ELF-1 (cell line): ENCODE measurements at places on chromosomes 6 and 20.

DNA sequence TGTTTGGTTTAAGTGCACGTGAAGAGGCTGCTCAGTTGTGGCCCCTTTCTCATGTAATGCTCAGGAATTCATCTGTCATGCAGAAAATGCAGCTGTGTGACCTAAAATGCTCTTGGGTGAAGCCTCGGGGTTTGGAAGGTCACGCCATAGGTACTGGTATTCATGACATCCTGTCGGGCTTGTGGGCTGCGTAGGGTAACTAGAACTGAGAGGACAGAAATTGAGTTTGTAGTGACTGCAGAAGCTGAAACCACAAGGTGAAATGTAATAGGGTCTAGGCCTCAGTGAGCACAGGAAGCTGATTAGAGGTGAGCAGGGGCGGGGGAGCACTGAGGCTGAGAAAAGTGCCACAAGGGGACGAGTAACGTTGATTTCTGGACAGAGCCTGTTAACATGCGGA is 128.8 kb downstream of the SOBP start:
- peak; percentile 43 for DNase-seq

- no peak for DNase-seq
Measured at GRCh38 chr6:147283460-147283859, 79.2 kb downstream of the STXBP5 start.

GRCh38 chr20:50100552-50100951 is 12.4 kb downstream of the UBE2V1 start:
- no peak for DNase-seq

GRCh38 chr6:127288705-127289104 is 22.0 kb downstream of the RNF146 start:
- no peak for DNase-seq

DNA sequence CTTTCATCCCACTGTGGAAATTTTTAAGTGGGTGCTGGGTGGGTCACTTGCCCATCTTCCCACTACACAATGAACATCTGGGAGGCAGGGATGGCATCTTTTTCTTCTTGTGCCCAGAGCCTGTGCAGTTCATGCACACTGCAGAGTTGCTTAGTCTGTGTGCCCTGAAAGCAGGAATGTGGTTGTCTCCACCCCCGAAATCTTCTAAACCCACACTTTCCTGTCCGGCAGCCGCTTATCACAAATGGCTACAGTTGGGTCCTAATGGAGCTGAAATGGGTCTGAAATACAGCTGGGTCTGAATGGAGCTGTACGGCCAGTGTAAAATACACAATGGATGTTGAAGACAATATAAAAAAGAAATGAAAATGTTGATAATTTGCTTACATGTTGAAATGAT is 112.1 kb upstream of the PMEPA1 start:
- no peak for DNase-seq

DNA sequence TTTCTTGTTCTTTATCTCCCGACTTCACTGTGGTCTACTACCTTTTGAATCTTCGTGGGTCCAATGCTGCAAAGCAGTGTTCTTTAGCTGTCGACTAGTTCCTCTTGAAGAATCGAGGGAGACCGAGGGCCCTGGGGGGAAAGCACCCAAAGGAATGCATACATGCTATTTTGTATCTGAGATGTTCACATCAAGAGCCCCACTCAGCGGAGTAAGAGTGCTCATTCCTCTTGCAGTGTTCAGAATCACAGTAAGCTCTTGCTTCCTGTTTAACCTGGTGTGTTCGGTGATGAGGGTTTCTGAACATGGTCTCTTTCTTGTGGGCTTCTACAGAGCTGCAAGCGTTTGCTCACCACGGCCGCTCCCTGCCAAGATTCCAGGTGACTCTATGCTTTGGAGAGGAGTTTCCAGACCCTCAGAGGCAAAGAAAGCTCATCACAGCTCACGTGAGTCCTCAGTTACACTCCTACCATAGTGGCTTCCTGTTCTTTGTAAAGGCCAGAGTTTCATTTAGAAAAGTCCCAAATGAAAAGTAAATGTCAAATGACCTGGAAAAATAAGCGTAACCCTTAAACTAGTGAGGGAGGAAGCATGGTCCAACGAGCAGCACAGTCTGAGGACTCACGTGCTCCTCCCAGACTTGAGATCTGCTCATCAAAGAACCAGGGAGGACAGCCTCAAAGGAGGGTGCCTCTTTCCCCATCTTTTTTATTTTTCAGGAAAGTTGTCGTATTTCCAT is 13.3 kb downstream of the IRF4 start:
- DNase-seq: no peak

DNA sequence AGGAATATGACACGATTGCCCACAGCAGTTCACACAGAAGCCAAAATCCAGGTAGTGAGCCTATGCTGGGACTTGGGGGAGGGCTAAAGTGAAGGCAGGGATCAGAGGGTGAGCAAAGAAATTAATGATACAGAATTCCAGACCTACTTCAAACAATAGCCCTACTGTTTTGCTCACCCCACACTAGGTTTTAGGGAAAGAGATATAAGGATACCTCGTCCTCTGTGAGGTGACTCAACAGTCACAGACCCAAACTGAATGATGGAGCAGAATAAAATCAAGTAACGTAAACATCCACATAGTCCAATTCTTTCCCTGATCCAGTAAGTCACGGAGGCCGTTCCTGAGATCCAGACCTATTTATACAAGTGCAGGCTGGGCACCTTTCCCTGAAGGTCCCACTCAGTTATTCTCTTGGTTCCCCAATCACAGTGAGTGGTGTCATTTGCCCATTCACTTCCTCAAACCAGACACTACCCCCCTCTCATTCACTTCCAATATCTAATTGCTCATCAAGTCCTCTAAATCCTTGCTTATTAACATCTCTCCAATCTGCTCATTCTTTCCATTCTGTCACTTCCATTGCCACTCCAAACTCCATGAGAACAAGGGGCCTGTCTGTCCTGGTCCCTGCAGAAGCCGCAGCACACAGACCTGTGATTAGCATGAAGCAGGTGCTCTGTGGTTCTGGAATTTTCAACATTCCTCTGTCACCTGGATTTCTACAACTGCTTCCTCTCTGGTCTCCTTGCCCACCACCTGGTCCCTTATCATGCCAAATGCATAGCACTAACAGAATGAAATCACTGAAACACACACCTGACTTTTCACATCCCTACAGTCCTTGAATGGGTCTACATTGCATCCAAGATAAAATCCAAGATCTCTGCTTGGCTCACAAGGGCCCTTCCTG is 55.9 kb downstream of the ATXN1 start:
- DNase-seq: no peak

- DNase-seq: no peak
Measured at GRCh38 chr6:686497-686896, 6.4 kb downstream of the EXOC2 start.

GRCh38 chr6:64301307-64302236 is 666.0 kb downstream of the PHF3 start:
- DNase-seq: no peak

DNA sequence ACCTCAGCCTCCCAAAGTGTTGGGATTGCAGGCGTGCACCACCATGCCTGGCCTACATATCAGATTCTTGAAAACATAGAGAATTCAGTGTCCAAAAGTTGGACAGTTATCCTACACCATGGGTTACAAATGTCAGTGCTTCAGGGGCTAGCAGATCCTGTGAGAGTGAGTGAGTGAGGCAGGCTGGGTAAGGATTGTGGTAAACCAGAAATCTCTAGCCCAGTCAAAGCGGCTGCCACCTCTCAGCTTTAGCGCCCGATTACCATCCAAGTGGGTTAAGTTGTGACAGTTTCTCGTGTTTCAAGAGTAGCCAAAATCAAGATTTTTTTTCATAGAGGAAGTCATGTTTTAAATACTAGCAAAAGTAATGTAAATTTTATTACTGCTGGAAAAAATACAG is 21.9 kb upstream of the CSE1L start:
- DNase-seq: no peak

DNA sequence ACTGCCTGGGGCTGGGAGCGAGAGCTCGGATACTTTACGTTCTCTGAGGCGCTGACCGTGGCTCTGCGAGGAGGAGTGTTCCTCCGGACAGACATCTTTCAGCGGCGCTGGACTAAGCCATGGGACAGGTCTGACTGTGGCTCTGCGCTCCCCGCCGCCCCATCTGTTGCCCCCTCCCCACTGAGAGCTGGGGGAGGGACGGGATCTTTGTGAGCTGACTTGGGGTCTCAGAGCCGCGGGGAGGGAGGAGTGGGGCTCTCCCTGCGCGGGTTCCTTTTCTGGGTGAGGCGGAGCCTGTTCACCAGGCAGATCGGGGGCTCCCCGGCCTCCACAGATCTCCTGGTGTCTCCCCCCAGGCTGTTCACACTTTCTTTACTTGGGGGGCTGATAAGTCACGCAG is 11.3 kb upstream of the GATA5 start:
- no peak for DNase-seq

DNA sequence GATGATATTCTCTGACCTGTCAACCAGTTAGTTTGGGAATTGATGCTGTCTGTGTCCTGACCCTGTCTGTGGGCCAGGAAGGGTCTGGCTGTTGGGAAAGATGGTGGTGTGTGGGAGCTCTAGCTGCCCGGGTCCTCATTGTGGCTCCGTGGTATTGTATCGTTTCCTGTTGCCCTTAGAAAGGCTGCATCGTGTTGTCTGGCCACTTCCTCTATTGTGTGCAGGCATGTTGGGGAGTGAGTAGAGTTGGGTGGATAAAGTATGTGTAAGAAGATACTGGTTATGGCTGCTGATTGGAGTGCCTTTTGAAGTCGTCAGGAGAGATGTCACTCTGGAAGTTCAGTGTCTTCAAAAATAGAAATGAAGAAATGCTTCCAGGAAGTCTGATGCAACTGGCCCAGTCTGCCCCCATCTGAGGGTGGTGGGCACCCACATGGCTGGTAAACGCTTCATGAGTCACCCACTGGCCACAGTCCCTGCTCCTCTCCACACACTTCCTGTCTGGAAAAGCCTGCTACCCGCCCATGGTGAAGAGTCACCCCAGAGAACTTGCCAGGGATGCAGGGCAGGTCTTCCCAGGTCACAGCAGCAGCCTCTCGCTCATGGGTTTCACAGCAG is 27.9 kb downstream of the PPARD start:
- no peak for DNase-seq

DNA sequence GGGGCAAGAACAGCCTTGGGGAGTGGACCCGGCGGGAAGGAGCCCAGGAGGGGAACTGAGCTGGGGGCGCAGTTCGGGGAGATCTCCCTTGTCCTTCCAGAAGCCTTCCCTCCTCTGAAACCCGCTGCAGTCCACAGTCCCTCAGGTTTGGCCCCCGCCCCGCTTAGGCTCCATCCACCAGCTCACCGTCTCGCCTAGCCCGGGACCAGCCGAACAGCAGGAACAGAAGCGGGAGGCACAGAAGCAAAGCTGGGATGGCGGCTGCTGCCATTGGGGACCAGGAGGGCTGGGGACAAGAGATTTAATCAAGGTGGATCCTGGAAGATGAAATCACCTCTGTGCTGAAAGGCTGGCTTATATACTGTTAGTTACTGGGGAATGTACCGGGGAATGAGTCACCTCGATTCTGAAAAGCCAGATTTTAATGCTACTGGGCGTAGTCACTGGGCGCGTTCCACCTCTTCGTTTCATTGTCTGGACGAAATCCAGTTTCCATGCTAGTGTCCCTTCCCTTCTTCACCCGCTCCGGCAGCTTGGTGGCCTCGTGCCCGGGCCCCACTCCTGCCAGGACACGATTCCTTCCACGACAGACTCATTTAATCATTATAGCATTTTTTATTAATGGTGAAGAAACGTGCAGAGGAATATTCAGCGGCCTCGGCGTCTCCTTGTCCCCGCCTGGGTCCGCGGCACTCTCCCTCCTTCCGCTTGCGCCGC is at the start of gene RAET1L:
TSS of gene RAET1L (minus strand) at position 332 of the 717 bp plus-strand sequence. CDS start at position 271, 61 bp downstream.
- no peak for DNase-seq

GRCh38 chr6:40807484-40807883 is 220.3 kb upstream of the LRFN2 start:
- no peak for DNase-seq

DNA sequence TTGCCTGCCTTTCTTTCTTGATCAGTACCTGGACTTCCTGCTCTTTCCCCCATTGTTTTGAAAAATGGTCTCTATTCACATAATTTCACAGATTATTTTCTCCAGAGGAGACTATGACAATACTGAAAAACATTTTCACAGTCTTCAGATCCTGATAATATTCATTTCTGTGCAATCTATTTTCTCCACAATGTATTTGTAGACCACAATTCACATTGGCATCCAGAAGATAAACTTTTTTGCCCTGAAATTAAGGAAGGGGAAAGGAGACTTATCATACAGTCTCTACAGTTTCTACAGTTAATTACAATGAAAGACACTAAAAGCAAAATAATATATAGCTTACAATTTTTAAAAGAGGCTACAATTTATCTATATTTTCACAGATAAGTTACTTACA is 18.4 kb downstream of the LCA5 start:
- DNase-seq: no peak

DNA sequence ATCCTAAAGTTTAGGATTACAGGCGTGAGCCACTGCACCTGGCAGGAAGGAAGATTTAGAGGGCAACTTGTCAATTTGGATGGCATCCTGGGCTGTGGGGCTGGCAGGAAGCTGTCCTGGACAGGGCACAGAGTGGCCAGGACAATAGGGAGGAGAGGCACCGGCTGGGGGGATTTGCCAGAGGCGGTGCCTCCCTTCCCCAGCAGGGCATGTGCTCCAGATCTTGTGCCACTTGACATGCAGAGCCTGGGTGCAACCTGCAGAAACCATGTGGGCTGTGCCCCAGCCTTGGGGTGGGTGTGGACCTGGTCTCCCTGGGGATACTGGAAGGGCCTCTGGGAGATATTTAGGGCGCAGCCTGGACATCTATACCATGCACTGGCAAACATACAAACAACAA is 58.6 kb upstream of the EEF1A1 start:
- peak; percentile 36 for DNase-seq

DNA sequence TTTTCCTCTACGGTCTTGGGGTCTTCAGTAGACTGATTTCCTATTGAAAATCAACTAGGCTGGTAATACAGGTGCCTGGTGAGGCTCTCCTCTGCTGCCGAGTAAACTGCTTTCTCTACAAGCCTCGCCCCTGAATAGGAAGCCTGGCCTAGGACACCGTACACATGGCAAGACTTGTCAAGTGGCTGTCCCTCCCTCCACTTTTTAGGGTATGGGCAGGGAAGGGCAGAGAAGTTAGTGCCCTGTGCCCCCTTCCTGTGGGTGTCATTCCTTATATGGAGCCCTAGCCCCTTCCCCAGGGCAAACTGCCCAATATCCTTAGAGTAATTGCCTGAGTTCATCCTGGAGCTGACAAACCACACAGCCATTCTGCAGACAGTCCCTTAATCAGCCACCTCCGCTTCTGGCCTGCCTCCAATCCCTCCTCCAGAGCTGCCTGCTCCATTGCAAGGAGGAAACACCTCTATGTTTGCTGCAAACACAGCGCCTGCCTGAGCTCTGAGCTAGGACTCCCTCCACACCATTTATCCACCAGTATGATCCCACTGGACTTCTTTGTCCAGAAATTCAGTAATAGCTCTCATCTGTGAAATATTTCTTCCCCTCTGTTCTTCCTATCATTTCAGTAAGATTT is 93.1 kb downstream of the CHD6 start:
- DNase-seq: no peak

- no peak for DNase-seq
Measured at GRCh38 chr6:135858931-135859330, 7.4 kb downstream of the PDE7B start.
